Fibroblast of skin of scalp (primary cell): ENCODE measurements at places on chromosomes 2 and 18.

- DNase-seq: peak; percentile 35
Observed at GRCh38 chr2:30569946-30570345, 122.9 kb downstream of the LCLAT1 start.

DNA sequence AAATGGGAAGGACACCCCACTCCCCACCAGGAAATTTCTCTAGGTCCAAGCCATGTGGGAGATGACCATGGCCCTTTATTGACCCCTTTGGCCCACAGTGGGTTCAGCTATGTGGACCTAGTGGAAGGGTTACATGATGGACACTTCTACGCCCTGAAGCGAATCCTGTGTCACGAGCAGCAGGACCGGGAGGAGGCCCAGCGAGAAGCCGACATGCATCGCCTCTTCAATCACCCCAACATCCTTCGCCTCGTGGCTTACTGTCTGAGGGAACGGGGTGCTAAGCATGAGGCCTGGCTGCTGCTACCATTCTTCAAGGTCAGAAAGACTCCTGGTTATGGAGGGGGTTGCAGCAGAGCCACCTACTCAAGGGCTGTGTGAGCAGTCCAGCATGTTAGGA is 1.3 kb downstream of the STK16 start:
- DNase-seq: no peak

GRCh38 chr2:54428108-54428831 is 27.9 kb upstream of the SPTBN1 start:
- DNase-seq: no peak

DNA sequence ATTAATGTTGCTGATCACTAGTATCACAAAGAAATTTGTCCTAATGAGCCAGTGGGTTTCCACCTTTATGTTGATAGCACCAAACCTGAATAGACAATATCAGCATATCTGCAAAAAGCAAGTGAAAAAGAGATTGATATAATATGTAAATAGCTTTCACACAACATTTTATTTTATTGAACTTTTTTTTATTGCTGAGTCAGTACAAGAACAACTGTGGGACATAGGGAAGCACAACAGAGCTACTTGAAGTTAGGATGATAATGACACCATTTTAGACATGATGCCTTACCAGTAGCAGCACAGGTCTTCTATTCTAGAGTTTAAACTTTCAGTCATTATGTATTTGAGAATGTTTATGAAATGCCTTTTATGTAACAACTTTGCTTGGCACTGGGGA is 554.1 kb upstream of the SETBP1 start:
- no peak for DNase-seq

DNA sequence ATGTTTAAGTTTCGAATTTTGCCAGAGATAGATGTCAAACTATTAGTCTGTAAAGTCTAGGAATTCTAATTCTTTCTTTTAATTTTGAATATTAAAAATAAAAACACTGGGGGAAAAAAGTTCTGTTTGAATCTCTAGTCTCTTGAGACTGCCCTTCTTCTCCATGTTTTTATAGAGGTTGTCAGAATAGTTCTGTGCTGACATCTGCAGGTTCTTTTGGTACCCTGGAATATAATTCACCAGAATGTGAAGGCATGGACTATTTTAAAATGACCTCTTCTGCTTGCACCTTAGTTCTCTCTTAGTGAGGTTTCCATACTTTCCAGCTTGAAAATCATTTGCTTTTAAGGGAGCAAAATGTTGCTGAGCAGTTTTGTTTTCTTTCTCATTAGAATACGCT is 121.0 kb upstream of the MSTN start:
- no peak for DNase-seq

DNA sequence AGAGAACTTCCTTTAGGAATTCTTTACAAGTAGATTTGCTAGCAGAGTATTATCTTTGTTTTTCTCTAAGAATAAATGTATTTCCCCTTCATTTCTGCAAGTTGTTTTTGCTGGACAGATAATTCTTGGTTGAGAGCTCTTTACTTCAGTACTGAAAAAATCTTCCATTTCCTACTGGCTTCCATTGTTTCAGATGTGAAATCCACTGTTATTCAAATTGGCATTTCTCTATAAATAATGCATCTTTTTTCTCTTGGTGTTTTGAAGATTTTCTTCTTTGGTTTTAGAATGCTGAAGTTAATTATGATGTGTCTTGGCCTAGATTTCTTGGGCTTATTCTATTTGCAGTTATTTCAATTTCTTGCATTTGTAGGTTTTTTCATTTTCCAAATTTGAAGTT is 270.0 kb upstream of the GYPC start:
- DNase-seq: no peak
